H9 (cell line): ENCODE measurements at places on chromosomes 11 and 22.

GRCh38 chr11:14149683-14150082 lies 187.2 kb downstream of the SPON1 start:
- no peak for DNase-seq
- H3K27ac ChIP-seq: no peak overlapping the region
- peaks cover 11% of the 10 kb centered on the region for H3K36me3 ChIP-seq
- H3K4me3 ChIP-seq: no peak overlapping the region

- no peaks in the 10 kb centered on the region for H3K27me3 ChIP-seq
- no peak overlapping the region for H3K27ac ChIP-seq
- DNase-seq: no peak
Observed at GRCh38 chr22:44938886-44939285, 70.9 kb downstream of the PHF21B start.

GRCh38 chr22:44429941-44430587 lies 68.0 kb downstream of the RTL6 start:
- no peak for DNase-seq
- H3K4me3 ChIP-seq: no peak overlapping the region
- H3K27me3 ChIP-seq: no peaks in the 10 kb centered on the region
- H3K4me1 ChIP-seq: peaks cover 4% of the 10 kb centered on the region; the same call in 1 of the 2 replicates

GRCh38 chr11:75328426-75329277 lies 22.8 kb downstream of the ARRB1 start:
- H3K4me3 ChIP-seq: no peak overlapping the region
- H3K4me1 ChIP-seq: peaks cover 10% of the 10 kb centered on the region; the same call in 1 of the 2 replicates
- peak; percentile 84 for DNase-seq
- no peaks in the 10 kb centered on the region for H3K27me3 ChIP-seq

GRCh38 chr11:133362156-133362555 lies 170.1 kb downstream of the OPCML start:
- no peaks in the 10 kb centered on the region for H3K27me3 ChIP-seq
- H3K27ac ChIP-seq: no peak overlapping the region
- DNase-seq: no peak
- H3K4me1 ChIP-seq: no peaks in the 10 kb centered on the region
- no peak overlapping the region for H3K4me3 ChIP-seq
- no peaks in the 10 kb centered on the region for H3K36me3 ChIP-seq

DNA sequence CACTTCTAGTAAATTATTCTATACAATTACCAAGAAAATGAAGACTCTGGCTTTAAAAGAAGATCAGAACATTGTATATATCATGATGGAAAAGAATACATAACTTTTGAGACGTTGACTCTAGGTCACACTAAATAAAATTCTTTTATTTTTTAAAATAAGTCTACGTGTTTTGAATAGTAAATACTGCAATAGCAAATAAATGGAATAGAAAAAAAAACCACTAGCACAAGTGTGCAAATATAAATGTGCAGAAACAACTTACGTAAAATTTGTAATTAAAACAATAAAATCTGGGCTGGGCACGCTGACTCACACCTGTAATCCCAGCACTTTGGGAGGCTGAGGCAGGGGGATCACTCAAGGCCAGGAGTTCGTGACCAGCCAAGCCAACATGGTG lies 17.9 kb downstream of the SIK3 start:
- H3K4me1 ChIP-seq: 0 out of 2 replicates have a peak, but pooled peaks cover 7% of the 10 kb centered on the region
- no peak for DNase-seq
- H3K27ac ChIP-seq: no peak overlapping the region
- no peaks in the 10 kb centered on the region for H3K27me3 ChIP-seq
- H3K4me3 ChIP-seq: no peak overlapping the region

- H3K4me1 ChIP-seq: no peaks in the 10 kb centered on the region; the same call in 1 of the 2 replicates
- H3K27ac ChIP-seq: no peak overlapping the region
- DNase-seq: no peak
- no peaks in the 10 kb centered on the region for H3K27me3 ChIP-seq
- H3K36me3 ChIP-seq: peaks cover 47% of the 10 kb centered on the region
Observed at GRCh38 chr11:126335463-126335760, 20.1 kb upstream of the ST3GAL4 start.

DNA sequence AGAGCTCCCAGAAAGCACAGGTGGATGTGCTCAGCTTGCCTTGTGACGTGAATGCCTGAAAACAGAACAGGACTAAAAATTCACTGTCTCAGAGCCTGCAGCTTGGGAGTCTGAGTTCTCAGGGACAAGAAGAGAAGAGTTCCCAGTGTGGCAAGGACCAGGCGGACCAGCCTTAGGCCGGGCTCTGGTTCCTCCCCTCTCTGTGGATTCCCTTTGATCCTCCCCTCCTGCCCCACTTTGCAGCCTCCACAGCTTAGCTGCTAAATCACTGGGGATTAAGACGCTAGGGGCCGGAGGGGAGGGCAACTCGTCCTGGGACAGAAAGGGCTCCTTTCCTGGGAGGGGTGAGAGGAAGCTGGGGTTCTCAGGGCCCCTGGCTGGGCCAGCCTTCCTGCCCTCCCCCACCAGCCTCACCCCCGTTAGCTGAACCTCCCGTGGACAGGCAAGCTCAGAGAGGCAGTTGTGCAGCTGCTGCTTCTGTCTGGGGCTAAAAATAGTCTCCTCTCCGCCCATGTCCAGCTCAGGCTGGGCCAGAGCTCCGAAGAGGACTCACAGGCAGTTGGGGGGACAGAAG lies 29.9 kb upstream of the JAM3 start:
- no peak for DNase-seq
- peaks cover 5% of the 10 kb centered on the region; the same call in 1 of the 2 replicates for H3K4me1 ChIP-seq
- H3K4me3 ChIP-seq: peak overlapping the region; percentile 21; the same call in 1 of the 2 replicates
- no peak overlapping the region for H3K27ac ChIP-seq
- no peaks in the 10 kb centered on the region for H3K27me3 ChIP-seq

- no peaks in the 10 kb centered on the region for H3K27me3 ChIP-seq
- peaks cover 24% of the 10 kb centered on the region for H3K36me3 ChIP-seq
- no peak for DNase-seq
- H3K27ac ChIP-seq: no peak overlapping the region
- H3K4me3 ChIP-seq: no peak overlapping the region
- H3K4me1 ChIP-seq: no peaks in the 10 kb centered on the region
Observed at GRCh38 chr11:125999234-125999880, 53.5 kb downstream of the VSIG10L2 start.

GRCh38 chr11:70531281-70532065 lies 133.1 kb downstream of the CTTN start:
- no peak overlapping the region for H3K27ac ChIP-seq
- peaks cover 11% of the 10 kb centered on the region; the same call in 1 of the 2 replicates for H3K4me1 ChIP-seq
- no peaks in the 10 kb centered on the region for H3K27me3 ChIP-seq
- no peak for DNase-seq
- H3K36me3 ChIP-seq: peaks cover 4% of the 10 kb centered on the region; the same call in 1 of the 2 replicates

GRCh38 chr11:21912285-21912684 lies 280.6 kb upstream of the ANO5 start:
- no peak overlapping the region for H3K27ac ChIP-seq
- H3K4me3 ChIP-seq: no peak overlapping the region
- H3K27me3 ChIP-seq: no peaks in the 10 kb centered on the region
- no peak for DNase-seq
- H3K4me1 ChIP-seq: peaks cover 4% of the 10 kb centered on the region; the same call in 1 of the 2 replicates
- H3K36me3 ChIP-seq: no peaks in the 10 kb centered on the region

DNA sequence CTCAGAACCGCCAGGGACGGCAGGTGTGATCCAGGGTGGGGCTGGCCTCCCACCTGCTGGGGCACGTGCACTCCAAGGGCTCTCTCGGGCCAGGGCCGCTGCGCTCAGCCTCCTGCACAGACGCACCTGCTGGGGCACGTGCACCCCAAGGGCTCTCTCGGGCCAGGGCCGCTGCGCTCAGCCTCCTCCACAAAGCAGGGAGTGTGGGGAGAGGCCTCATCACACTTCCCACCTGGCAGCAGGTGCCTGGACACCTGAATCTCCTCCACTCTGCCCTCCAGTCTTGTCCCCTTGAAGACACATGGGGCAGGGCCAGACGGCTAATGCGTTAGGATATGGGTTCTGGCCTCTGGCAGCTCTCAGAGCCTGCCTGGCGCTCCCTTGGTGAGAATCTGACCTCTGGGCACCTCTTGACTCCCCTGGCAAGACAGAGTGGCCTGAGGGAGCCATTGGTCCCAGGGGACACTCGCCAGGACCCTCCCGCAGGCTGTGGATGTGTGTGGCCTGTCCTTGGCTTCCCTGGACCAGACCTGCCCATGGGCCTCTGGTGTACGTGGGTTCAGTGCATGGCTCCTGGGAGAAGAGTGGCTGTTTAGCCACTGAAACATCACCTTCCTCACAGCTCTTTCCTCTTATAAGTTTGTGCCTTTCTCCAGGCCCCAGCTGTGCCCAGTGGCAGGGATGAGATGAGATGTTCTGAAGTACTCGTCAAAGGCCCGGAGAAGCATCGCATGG lies 73.5 kb downstream of the BRD1 start:
- H3K27me3 ChIP-seq: no peaks in the 10 kb centered on the region
- no peak overlapping the region for H3K27ac ChIP-seq
- peak; percentile 22 for DNase-seq

GRCh38 chr11:126328938-126329643 lies 25.2 kb downstream of the DCPS start:
- no peak overlapping the region for H3K4me3 ChIP-seq
- DNase-seq: no peak
- no peaks in the 10 kb centered on the region; the same call in 1 of the 2 replicates for H3K4me1 ChIP-seq

DNA sequence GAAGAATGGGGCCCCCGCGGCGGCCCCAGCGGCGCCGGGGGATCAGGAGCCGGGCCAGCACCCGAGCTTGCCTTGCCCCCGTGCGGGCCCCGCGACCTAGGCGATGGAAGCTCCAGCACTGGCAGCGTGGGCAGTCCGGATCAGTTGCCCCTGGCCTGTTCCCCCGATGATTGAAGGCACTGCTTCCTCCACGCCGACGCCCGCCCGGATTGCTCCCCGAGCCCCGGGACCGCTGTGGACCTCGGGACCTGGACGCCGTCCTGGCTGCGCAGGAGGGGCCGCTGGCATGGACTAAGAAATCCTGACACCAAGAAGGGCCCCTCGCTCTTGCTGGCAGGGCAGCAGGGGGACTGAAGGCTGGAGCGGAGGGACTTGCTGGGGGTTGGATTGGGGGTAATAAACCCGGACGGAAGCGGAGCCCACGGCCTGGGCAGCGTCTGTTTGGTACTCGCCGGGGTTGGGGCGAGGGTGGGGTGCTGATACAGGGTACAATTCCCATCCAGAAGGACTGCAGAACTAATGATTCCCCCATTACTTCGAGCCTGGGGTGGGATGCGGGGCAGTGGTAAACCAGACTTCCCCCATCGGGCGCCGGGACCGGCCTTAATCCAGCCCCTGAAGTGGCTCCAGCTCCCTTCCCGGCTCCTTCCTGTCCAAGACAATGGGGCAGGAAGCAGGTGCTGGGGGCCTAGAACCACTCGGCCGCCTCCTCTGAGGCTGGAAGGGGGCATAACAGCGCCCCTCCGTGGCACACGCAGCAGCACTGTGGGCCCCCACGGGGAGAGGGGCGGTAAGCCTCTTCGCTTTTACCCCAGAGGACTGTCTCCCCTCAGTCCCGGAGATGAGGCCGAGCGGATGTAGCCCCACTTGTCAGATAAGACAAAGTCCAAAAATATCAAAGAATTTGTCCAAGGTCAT lies 1.0 kb downstream of the CCDC85B start:
- H3K27ac ChIP-seq: no peak overlapping the region
- H3K4me3 ChIP-seq: peak overlapping the region; percentile 88
- DNase-seq: peak; percentile 78
- H3K4me1 ChIP-seq: peaks cover 9% of the 10 kb centered on the region; the same call in 1 of the 2 replicates
- peaks cover 6% of the 10 kb centered on the region for H3K36me3 ChIP-seq

GRCh38 chr11:66388780-66389386 lies 17.3 kb upstream of the SLC29A2 start:
- no peaks in the 10 kb centered on the region for H3K27me3 ChIP-seq
- no peaks in the 10 kb centered on the region for H3K36me3 ChIP-seq
- DNase-seq: peak; percentile 83
- H3K4me1 ChIP-seq: no peaks in the 10 kb centered on the region

- no peaks in the 10 kb centered on the region for H3K4me1 ChIP-seq
- no peak for DNase-seq
Observed at GRCh38 chr11:10862446-10862845, 4.6 kb upstream of the ZBED5 start.

- H3K4me3 ChIP-seq: no peak overlapping the region
- peaks cover 11% of the 10 kb centered on the region; the same call in 1 of the 2 replicates for H3K4me1 ChIP-seq
- H3K36me3 ChIP-seq: no peaks in the 10 kb centered on the region
- no peak overlapping the region for H3K27ac ChIP-seq
- DNase-seq: peak; percentile 53
Observed at GRCh38 chr11:57240757-57241156, 3.7 kb upstream of the APLNR start.

DNA sequence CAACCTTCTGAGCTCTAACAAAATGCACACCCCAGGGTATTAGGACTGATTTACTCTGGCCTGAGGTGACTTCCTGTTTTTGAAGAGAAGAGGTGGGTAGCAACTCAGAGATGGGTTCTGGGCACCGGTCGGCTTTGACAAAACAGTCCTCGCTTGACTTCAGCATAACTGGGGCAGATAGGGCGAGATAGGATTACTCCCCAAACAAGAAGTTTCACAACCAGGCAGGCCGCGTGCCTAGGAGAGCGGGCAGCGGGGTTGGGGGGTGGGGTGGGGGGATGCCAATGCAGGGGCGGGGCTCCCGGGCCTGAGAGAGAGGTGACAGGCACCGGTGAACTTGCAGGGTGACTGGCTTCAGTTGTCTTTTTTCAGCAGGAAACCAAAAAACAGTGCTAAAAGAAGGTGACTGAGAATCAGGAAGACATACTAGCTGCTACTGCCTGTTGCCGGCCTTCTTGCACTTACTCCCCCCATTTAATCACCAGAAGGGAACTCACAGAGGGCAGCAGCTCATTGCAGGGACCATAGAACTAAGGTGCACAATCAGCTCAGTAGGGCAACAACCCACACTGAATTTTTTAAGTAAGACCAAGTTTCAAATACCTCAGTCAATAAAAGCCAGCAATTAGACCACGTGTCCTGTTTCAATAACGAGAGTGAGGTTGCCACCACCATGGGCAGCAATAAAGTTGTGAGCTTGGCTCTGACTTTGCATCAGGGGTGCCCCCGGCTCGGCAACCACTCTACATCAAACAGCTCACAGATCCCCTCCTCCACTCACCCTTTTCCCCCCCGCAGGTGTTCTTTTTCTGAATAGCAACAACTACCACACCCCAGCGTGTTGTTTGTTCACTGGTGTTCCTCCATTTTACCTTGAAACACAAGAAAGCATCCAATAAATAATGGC lies 37.2 kb upstream of the ETS1 start:
- H3K4me1 ChIP-seq: peaks cover 2% of the 10 kb centered on the region; the same call in 1 of the 2 replicates

DNA sequence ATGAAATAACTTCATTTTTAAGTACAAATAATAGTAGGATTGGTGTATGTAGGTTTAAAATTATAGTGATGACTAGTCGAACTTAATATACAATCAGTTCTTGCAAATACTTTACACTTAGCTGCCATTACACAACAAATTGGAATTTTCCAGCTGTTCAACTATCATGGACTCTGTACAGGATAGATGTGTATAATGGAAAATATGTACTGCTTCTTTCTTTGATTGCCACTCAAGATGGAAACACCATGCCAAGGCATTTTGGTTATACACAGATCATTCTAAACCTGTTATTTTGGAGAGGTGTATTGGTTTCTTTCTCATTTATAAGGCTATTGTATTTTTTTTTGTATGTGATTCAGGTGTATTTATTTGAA lies 24.4 kb upstream of the CRTAM start:
- DNase-seq: no peak
- H3K4me1 ChIP-seq: peaks cover 6% of the 10 kb centered on the region
- no peak overlapping the region for H3K4me3 ChIP-seq
- peaks cover 14% of the 10 kb centered on the region for H3K36me3 ChIP-seq
- no peak overlapping the region for H3K27ac ChIP-seq

GRCh38 chr11:65373839-65374580 lies 8.4 kb downstream of the SLC25A45 start:
- no peaks in the 10 kb centered on the region for H3K27me3 ChIP-seq
- H3K36me3 ChIP-seq: no peaks in the 10 kb centered on the region
- no peak for DNase-seq
- H3K4me1 ChIP-seq: no peaks in the 10 kb centered on the region
- H3K27ac ChIP-seq: no peak overlapping the region

- no peaks in the 10 kb centered on the region for H3K27me3 ChIP-seq
- no peaks in the 10 kb centered on the region for H3K4me1 ChIP-seq
- DNase-seq: no peak
Observed at GRCh38 chr22:17858033-17858432, 83.8 kb upstream of the BID start.
